ENCODE measurements at places on chromosomes 4 and X. TPM values are rescaled to one million over a fixed set of nuclear protein-coding genes. Genes with fewer than 3 reads are reported as not detected.

ANXA3 gene
- total RNA-seq = 139 TPM

SATL1 gene
- not detected for total RNA-seq

TMSB15A gene
- total RNA-seq = not detected

GRCh38 chr4:68948044-68948743 is 3.4 kb downstream of the UGT2A3 start:
- DNase-seq = no peak

- DNase-seq = no peak
Measured at GRCh38 chr4:40916218-40916555, 166.4 kb downstream of the NSUN7 start.
